Stimulated activated CD8-positive, alpha-beta memory T cell treated with anti-CD3 and anti-CD28 coated beads, Interleukin-12 subunit alpha, Interleukin-12 subunit beta, amount 100 ng/mL, for 4 hours (primary cell): ENCODE measurements at places on chromosomes 16 and 17.

GRCh38 chr16:77297996-77298395, 98.8 kb downstream of the SYCE1L start:
- no peak for DNase-seq

DNA sequence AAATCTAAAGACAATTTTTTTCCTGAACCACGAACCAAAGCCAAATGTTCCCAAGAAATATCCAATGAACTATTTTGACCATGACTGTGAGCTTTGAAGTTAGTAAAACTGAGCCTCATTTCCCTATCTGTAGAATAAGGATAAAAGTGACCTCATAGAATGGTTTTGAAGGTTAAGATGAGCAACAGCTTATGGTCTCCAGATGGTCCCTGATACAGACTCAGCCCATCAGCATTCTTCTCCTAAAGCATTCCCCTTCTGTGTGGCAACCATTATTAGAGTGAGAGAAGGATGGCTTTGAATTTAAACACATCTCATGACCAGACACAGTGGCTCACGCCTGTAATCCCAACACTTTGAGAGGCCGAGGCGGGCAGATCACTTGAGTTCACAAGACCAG, 70.1 kb downstream of the COPRS start:
- DNase-seq, result no peak

GRCh38 chr16:53745753-53746266, 41.9 kb downstream of the FTO start:
- DNase-seq, result no peak

DNA sequence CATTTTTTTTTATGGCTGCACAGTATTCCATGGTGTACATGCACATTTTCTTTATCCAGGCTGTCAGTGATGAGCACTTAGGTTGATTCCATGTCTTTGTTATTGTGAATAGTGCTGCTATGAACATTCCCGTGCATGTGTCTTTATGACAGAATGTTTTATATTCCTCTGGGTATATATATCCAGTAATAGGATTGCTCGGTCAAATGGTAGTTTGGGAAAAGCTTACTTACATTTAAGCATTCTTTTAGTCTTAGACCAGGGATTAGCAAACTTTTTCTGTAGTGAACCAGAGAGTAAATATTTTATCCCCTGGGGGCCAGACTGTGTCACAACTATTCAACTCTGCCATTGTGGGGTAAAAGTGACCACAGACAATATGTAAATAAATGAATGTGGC, 40.2 kb downstream of the MED13 start:
- DNase-seq, result no peak
